ENCODE measurements at places on chromosomes 2 and 18.

DNA sequence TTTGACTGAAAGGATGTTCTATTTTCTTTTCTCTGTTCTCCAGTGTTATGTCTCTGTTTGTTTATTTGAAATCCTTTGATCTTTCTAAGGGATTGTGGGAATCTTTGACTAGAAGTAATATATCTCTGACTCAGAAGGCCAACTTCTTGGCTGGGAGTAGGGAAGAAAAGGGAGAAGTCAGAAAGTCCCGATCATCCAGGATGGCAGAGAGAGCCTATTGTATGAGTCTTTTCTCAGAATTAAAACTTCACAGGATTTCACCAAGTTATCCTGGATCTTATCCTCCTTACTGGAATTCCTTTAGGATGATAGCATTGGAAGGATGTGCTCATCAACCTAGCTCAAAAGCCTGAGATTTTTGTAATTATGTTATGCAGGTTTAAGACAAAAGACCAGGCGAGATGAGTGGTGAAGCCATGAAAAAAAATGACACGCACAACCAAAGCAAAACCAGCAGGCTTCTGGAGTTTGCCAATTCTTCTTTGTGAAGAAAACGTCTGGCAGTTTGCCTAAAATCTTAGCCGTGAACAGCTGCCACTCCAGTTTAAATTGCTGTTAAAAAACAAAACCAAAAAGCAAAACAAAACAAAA is 383.6 kb upstream of the SMIM21 start:
- DNase-seq, result no peak

GRCh38 chr18:12309683-12310198 is 1.7 kb downstream of the TUBB6 start:
- DNase-seq, result no peak

- no peak for DNase-seq
These were observed 19.7 kb downstream of the MIB1 start for GRCh38 chr18:21760321-21760720.

DNA sequence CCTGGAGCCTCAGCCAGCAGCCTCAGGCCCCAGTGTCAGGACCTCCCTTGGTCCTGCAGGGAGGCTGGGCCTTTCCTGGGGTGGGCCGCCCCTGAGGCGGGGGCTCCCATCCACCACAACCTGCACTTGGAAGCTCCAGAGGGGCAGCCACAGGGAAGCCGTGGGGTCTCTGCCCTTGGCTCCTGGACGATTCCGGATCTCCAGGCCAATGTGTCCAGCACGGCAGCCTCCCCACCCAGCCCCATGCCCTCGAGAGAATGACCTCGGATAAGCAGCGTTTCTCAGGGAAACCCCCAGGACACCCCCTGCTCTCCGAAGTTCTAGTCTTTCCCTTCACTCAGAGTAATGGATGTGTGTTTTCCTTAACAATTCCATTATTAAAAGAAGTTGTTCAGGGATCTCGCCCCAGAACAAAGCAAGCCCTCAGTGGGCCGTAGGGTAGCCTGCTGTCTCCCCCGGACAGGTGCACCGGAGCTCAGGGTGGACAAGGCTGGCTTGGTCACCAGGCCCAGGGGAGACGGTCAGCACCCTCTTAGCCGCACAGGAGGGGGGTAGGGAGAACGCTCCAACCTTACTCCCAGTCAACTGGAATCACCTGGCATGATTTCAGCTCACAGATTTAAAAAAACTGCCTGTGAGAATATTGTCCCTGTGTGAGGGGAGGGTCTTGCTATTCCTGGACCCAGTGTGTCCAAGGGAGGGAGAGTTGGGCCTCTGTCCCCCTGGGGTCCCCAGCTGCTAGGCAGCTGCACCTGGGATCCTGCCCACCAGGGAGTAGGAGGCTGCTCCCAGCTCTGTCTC is 72.2 kb upstream of the OTOS start:
- DNase-seq, result no peak

DNA sequence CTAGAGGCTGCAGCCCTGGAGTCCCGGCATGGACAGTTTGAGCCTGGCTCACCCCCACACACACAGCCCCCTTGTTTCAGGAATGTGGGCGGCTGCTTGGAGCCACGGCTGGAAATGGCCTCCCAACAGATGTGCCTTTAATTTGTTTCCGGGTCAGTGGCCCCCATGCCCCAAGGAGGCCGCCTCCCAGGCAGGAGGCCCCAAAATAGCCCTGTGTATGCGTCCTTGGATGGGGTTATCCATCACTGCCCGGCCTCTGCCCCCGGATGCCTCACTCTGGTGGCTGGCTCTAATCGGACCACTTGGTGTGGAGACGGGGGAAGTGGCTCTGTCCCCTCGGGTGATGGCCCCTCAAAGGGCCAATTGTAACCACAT is 151.9 kb upstream of the MYCN start:
- DNase-seq, result no peak

- DNase-seq, result no peak
These were observed 89.7 kb downstream of the FARSB start for GRCh38 chr2:222566229-222566628.

- DNase-seq, result no peak
These were observed 51.7 kb downstream of the TGOLN2 start for GRCh38 chr2:85275984-85276540.

Measured in CD8-positive, alpha-beta memory T cell (primary cell).